AG04450 (cell line): ENCODE measurements at places on chromosomes 16 and 17.

DNA sequence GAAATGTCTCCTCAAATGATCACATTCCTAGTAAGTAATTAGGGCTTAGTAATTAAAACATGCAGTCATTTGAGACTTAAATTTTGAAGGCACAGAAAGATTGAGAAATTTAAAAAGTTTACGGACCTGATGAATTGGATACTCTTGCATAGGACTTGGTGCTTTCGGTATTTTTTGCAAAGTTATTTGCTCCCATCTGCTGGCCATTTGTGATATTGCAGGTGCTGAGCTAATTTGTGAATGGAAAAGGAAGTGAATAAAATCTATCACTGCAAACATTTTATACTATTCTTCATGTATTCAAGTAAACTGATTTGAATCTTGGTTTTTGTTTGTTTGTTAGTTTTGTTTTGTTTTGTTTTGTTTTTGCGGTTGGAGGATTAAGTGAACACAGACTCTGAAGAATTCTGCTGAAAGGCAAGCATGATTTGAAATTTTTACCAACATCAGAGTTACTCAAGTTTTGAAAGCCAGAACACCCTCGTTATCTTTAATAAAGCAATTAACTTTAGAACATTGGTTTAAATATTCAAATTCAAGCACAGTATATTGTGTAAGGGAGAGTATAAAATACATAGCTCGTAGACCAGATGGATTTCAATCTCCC, 689.5 kb upstream of the RBFOX1 start:
- DNase-seq = peak; percentile 1

DNA sequence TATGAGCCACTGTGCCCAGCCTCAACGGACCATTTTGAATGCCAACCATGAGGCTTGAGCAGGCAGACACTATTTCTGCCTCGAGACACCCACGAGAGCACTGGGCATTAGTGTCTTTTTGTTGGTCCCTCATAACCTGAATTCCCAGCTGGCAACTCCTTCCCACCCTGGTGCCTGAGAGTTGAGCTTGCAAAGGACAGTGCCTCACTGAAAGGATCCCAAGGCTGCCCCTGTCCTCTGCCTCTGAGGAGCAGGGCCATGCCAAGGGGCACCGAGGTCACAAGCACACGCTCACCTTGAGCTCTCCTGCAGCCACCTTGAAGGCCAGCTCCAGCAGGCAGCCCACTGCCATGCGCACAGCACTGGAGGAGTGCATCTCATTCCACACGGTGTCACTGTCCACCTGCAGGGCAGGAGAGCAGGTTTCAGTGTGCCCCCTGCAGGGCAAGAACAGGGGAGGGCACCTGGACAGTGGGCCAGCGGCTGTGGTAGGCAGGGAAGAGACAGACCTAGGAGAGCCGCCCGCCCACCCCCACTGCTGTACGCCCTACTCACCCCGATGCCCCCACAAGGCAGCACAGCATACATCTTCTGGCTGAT, 12.8 kb downstream of the G6PC3 start:
- no peak for DNase-seq

DNA sequence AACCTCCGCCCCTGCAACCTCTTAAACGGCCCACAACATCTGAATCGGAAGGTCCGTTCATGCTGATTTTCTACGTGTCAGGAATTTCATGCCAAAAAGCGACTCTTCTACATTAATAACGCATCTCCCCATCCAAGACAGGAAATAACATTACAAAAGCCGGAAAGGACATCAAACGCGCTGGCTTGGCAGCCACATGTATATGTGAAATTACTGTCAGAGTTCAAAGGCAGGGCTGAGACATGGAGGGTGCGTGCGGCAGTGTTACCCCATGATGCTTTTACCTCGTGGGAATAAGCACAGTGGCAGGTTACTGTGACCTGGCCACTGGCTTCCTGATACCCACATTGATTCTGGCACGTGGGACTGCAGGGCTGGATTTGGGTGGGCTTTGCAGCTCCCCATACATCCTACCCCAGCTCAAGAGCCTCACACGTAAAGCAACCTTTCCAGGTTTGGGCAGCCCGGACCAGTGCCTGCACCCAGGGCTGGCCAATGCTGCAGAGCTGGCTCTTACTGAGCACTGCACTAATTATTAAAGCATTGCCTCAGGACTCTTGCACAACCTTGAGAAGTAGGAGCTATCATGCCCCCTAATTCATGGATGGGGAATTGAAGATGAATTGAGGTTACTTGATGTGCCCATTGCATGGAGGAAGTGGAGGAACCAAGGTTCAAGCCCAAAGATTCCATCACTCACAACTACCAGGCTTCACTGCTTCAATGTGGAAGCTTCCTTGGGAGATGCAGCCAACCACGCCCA, 120.6 kb upstream of the FOXF1 start:
- DNase-seq = no peak

DNA sequence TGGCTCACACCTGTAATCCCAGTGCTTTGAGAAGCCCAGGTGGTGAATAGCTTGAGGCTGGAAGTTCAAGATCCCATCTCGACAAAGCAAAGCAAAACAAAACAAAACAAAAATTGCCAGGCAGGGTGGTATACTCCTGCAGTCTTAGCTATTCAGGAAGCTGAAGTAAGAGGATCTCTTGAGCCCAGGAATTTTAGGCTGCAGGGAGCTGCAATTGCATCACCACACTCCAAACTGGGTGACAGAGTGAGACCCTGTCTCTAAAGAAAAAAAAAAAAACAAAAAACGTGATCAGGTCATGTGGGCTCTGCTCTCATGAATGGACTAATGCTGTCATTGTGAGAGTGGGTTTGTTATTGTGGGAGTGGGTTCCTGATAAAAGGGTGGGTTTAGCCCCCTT, 409.1 kb downstream of the NPIPA7 start:
- no peak for DNase-seq

- no peak for DNase-seq
Measured at GRCh38 chr17:22142091-22142490, 449.8 kb downstream of the KCNJ18 start.
